ENCODE measurements at places on chromosomes 5 and 9.
A peak's percentile ranks its signal among the peaks of the same experiment; 100 is the strongest.

- no peak for DNase-seq
Measured at GRCh38 chr5:54296386-54296785, 14.0 kb downstream of the ARL15 start.

- DNase-seq, result no peak
Measured at GRCh38 chr9:105511446-105511845, 46.5 kb upstream of the FKTN start.

- no peak for DNase-seq
Measured at GRCh38 chr5:113133211-113133975, 156.8 kb downstream of the DCP2 start.

DNA sequence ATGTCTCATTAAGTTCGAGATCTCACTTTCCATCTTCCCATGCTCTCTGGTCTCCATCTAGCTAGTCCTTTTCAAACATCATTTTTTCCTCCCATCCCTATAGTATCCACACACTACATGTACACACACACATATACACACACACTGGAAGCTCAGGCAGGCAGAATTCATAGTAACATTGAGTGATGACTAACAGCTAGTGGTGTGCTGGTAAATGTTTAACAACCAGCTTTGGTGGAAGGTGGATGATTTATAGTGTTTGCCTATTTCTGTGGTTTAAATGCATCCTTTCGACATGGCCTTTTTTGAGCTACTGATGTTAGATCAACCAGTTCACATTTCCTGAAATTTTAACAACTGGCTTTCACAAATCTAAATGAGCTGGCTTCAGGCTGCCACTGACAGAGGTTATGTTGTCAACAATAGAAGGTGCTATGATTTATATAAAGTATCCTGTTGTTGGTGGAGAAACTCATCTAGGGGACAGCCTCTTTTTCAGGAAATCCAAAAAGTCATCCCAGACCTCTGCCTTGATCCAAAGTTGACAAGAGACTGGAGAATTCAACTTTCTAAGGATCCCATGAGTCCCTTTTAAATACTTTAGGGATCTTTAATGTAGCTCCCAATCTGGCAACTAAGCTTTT is 117.8 kb downstream of the CCDC192 start:
- peak; percentile 74 for DNase-seq

GRCh38 chr5:5423586-5423985 is 1.1 kb downstream of the ICE1 start:
- no peak for DNase-seq

GRCh38 chr5:153696256-153696655 is 205.8 kb downstream of the GRIA1 start:
- DNase-seq, result no peak

- DNase-seq, result peak; percentile 47
Measured at GRCh38 chr9:19946441-19947109, 157.7 kb upstream of the SLC24A2 start.

DNA sequence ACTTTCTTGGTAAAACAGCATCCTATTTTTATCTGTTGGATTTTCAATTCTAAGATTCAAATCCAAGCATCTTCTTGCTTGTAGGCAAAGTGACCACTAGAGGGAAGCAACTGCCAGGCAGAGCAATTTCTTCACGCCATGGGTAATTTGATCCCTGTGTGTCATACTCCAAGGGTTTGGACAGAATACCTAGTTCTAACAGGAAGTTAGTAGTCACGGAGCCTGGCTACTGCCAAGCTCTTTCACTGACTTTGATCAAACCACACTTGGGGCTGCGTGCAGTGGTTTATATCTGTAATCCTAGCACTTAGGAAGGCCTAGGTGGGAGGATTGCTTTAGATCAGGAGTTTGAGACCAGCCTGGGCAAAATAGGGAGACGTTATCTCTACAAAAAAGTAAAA is 473.6 kb upstream of the TNC start:
- peak; percentile 100 for DNase-seq

GRCh38 chr9:74735761-74736160 is 152.0 kb downstream of the TRPM6 start:
- DNase-seq, result no peak

DNA sequence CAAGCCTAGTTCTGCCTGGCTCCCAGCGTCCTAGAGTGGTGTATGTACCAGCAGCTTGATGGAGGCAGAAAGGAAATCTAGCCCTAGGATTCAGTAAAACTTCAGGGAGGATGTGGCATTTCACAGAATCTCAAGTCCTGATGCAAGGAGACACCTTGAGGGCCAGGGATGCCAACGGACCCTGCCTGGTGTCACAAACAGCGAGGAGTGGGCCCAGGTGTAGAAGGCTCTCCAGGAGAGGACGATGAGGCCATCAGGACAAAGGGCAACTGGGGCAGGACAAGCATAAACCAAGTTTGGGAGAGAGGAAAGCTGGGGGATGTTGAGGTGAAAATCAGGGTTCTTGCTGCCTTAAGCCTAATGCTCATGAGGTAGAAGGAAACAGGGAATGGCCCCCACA is 82.1 kb upstream of the SLC25A51 start:
- no peak for DNase-seq

DNA sequence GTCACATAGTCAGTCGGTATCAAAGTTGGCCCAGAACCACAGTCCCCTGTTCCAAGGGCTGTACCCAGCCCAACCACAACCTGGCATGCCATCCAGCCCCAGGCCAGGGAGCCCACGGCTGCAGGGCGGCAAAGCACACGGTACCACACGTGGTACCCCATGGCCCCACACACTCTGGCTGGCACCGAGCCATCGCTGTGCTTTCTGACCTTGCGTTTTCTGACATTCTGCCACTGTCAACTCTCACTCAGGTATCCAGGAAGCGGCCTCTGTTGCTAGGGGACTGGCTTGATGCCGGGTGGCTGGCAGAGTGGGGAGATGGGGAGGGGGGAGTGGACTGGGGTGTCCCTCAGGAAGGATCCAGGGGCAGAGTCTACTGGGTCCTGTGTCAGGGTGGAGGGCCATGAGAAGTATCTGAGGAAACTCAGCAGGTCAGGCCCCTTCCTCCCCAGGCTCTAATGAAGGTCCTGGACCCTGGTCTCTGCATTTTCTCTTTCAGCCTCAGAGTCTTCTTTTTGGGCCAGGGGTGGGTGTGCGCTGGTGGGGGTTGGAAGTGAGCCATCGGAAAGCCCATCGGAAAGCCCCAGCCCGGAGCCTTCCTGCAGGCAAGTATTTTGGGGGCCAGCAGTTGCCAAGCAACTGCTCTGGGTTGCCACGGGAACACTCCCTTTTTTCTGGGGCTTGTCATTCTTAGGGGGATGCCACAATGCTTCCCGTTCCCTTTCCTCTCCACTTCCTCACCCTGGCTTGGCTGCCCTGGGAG is 21.0 kb upstream of the RALGDS start:
- no peak for DNase-seq

GRCh38 chr5:1874771-1875220 is 7.9 kb downstream of the IRX4 start:
- DNase-seq, result no peak

GRCh38 chr9:75382126-75382525 is 293.8 kb downstream of the OSTF1 start:
- DNase-seq, result no peak

- peak; percentile 72 for DNase-seq
Measured at GRCh38 chr9:4887556-4887955, 94.8 kb downstream of the RCL1 start.

DNA sequence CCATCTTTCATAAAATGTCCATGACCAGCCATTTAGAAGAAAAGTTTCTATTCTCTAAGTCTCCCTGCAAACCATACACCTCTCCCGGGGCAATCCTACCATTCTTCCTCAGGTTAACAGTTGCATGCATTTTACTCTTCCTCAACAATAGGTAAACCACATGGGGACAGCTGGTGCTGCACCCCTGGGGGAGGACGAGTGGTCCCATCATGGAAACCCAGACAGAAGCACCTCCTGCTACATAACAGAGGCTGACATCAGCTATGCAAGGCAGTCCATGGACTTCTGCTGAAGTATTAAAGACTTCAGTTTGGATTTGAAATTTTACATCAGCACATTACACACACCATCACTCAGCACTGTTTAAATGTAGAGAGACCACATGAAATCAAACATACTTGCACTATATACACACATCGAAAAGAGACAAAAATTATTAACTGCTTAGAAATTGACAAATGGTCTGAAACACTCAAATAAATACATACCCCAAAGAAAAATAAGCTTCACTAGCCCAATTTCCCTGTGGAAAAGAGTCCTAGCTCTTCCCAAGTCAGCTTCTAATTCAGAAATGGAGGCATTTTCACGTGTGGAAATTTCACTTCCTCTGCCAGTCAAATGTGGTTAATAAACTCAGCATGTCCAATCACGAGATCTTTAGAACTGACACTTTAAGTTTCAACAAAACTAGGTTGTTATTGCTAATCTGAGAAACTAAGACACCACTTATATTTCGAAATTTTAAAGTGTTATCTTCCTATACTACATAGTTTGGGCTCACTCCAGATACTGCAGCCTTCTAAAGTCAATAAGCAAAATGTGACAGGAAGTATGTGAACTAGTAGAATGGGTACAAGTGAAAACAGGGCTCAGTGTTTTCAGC is 173.4 kb downstream of the ROR2 start:
- peak; percentile 56 for DNase-seq

DNA sequence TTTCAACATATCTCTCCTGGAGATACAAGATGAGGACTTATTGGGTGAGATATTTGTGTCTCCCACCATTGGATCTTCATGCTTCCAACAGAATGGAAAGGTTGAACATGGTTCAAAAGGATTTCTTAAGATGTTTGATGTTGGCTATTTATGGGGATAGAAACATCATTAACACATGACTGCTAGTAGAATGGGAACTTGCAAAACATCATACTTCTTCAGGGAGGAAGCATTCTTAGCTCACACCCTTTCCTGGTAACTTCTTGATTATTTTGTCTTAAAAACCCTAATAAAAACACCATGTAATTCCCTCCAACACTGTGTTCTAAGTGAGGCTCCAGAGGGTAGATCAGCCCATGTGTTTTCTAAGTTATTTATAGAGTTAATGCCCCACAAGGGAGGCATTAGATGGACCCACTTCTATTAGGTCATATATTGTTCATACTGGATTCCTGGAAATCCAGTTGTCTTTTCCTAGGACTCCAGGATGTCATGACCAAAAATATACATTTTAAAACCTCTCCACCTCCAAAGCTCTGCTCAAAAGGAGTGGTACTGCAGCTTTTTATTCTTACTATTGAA is 95.8 kb downstream of the FOXD1 start:
- no peak for DNase-seq

- no peak for DNase-seq
Measured at GRCh38 chr5:60077292-60077691, 183.8 kb upstream of the PDE4D start.

DNA sequence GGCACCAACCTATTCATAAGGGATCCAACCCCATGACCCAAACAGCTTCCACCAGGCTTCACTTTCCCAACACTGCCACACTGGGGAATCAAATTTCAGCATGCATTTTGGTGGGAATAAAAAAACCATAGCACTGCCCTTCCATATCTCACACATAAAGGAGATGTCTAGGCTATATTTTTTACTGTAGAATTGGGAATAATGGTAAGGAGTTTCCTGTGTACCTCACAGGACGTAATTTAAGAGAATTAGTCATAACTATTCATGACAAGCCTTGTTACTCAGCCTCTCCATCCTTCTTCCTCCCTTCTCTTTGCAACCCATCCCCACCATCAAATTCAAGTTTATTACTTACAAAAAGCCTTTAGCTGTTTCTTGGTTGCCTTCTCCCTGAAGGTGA is 352.1 kb downstream of the MLLT3 start:
- DNase-seq, result peak; percentile 36

- DNase-seq, result peak; percentile 31
Measured at GRCh38 chr5:128083811-128084227, 253 bp downstream of the SLC12A2 start.

DNA sequence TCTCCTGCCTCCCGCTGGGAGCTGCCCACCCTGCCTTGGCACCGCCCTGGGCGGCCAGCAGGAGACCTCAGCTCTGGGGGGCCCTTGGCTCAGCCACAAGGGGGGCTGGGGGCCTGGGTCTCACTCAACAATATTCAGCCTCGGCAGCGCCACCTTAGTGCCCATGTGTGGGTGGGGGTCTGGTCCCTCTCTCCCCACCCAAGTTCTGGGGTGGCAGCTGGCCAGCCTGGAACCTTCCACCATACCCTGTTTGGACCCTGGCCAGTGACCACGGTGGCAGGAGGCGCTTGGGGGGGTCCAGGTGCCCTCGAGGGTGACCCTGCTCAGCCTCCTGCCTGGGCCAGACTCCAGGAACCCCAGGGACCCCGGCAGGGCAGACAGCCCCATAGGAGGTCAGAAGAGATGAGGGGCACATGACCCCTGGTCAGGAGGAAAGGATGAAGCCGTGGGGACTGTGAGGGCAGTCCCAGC is 22.2 kb downstream of the NKD2 start:
- no peak for DNase-seq

- peak; percentile 99 for DNase-seq
Measured at GRCh38 chr9:15999422-16000339, 446.8 kb downstream of the CCDC171 start.

DNA sequence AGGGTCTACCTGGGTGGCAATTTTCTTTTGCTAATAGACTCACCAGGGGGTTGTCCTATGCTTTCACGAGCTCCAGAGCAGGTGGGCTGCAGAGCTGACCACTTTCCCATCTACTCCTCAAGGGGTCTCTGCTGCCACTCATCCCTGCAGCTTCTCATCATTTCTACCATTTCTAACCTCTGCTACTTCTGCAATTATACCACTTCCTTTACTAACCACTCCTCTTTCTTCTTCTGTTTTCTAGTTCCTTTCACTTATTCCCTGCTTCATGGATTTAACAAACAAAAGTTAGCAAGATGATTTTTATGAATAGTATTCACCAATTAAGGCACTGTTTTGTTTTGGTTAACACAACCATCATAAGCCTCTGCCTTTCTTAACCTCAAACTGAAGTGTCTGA is 34.5 kb upstream of the NIPBL start:
- DNase-seq, result no peak

DNA sequence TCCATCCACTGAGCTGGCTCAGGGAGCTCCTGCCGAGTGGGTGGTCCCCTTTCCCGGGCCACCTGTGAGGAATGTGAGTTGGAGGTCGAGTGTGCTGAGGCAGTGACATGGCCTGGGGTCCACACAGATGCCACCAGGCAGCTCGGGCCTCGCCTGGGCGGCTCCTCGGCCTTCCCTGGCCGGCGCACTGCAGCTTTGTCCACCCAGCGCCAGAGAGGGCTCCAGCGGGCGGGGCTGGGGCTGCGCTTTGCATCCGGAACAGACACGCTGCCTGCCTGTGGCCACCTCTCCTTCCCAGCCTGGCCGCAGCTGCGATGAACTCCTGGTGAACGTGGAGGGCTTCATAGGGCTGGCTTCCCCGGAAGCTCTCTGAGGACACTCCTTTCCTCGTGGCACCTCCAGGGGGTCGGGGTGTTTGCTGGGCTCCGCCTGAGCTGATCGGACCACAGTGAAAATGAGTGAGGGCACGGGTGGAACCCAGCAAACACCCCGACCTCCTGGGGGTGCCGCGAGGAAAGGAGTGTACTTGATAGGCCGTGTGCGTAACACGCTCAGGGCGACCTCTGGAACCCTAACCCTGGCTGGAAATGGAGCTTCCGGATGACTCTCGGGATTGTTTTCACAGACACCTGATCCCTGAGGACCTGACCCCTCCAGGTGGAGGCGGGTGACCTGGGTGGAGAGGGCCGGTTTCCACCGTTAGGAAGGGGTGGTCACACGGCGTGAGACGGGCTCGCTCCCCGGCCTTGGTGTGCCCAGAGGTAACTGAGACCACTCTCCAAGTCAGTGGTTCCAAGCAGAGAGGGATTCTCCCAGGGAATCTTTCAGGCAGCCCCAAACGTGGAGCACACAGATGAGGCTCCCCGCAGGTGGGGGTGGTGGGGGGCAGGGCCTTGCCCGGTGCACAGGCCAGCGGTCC is 31.8 kb upstream of the RXRA start:
- peak; percentile 4 for DNase-seq

- no peak for DNase-seq
Measured at GRCh38 chr5:169050636-169051035, 250.3 kb downstream of the SLIT3 start.

Data from fibroblast of mammary gland (primary cell).